ENCODE measurements at places on chromosomes 16 and 17. TPM values are rescaled to one million over a fixed set of nuclear protein-coding genes. Genes with fewer than 3 reads are reported as not detected.
A peak's percentile ranks its signal among the peaks of the same experiment; 100 is the strongest.

The ZBTB4 gene
- total RNA-seq, result 24.3 TPM

GRCh38 chr17:40559954-40560591 lies 5.2 kb downstream of the CCR7 start:
- H3K4me1 ChIP-seq, result peaks cover 61% of the 10 kb centered on the region
- H3K4me3 ChIP-seq, result peak overlapping the region; percentile 96
- DNase-seq, result peak; percentile 86

DNA sequence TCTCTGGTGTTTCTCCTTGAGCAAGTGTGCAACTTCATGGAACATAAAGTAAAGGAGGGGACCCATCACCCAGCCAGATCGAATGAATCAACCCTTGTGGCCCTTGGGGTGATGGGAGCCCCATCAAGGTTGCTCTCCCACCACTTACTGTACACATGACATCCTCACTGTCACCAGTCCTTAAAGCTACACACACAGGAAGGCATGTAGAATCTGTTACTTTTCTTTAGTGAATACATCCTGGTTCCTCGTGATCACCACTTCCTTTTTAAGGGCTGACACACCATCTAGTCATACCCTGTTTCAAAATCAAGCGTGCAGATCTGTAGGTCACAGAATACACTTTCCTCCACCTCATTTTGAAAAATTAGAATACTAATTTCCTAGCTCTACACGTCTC lies 22.6 kb upstream of the MPHOSPH6 start:
- peaks cover 21% of the 10 kb centered on the region for H3K4me1 ChIP-seq
- H3K4me3 ChIP-seq, result peak overlapping the region; percentile 19
- no peaks in the 10 kb centered on the region for H3K36me3 ChIP-seq
- H3K27me3 ChIP-seq, result peaks cover 8% of the 10 kb centered on the region
- DNase-seq, result peak; percentile 68
- H3K27ac ChIP-seq, result peak overlapping the region; percentile 94

DNA sequence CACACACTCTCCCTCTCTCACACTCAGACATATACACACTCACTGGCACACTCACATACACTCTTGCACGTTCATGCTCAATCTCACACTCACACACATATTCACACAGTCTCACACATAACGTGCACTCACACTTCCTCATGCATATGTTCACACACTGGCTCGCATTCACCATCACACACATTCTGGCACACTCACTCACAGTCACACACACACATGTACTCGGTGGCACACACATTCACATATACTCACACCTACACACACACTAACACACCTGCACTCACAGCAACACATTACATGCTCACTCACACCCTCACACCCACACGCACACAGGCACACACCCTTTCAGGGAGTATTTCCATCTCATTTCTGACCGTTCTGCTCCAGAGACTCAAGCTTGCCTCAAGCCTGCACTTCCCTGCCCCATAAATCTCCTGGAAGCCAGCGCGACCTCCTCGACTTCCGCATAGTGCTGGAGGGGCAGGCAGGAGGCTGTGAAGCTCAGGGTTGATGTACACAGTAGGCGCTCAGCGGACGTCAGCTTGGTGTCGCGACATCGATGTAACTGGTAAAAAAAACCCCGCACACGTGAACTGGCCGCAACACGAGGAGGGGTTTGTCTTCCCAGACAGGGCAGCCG lies 66.7 kb upstream of the FOXF1 start:
- H3K27ac ChIP-seq, result no peak overlapping the region
- no peaks in the 10 kb centered on the region for H3K36me3 ChIP-seq
- peaks cover 18% of the 10 kb centered on the region for H3K27me3 ChIP-seq
- H3K4me3 ChIP-seq, result no peak overlapping the region
- H3K4me1 ChIP-seq, result peaks cover 5% of the 10 kb centered on the region

Measured in activated CD8-positive, alpha-beta T cell treated with anti-CD3 and anti-CD28 coated beads for 36 hours (primary cell).